ENCODE measurements at places on chromosomes 4 and X. TPM values are rescaled to one million over a fixed set of nuclear protein-coding genes. Genes with fewer than 3 reads are reported as not detected.

GRCh38 chr4:112916868-112917267 lies 132.6 kb upstream of the ANK2 start:
- DNase-seq = no peak

DNA sequence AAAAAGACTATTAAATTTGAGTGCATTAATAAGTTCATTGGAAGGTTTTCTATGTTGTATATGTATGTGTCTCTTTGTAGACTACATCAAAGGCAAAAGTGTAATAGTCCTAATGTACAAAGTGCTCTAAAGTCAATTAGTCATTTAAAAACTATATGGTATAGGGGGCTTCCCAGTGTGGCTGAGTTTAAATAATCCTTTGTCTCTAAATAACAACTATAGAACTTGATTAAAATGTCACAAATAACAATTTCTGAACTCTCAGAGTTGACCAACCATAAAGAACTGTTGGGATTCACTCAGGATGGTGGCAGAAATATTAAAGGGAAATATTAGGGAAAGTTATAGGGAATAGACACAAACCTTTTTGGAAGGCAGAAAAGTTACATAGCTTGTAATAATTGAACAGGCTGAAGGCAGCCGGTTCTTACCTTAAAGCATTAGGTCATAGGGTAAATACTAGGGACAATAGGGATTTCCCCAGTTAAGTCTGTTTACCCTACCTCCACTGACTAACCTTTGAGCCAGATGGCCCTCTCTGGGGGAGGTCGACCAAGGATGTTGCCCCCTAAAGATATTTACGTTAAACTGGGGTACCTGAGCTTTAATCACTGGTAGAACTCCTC lies 1054.2 kb downstream of the ARAP2 start:
- DNase-seq = no peak

DNA sequence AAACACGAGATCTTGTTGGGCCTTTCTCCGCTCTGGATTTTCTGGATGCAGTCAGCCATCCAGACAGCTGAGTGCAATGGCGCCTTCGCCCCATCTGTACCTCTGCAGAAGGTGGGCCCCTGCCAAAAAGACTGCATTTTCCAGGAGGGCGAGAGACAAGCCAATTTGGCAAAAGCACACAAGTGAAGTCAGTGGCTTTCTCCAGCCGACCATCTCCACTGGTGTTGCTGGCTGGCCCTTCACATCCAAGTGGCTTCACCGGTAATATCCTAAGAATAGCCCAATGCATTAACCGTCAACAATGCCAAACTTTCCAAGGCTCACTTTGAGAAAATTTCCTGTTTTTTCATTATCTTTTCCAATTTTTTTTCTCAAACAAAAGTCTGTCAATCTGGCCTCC lies 96.2 kb upstream of the MXRA5 start:
- DNase-seq = no peak

- DNase-seq = no peak
Measured at GRCh38 chr4:160423879-160424451, 1321.1 kb downstream of the RAPGEF2 start.

DNA sequence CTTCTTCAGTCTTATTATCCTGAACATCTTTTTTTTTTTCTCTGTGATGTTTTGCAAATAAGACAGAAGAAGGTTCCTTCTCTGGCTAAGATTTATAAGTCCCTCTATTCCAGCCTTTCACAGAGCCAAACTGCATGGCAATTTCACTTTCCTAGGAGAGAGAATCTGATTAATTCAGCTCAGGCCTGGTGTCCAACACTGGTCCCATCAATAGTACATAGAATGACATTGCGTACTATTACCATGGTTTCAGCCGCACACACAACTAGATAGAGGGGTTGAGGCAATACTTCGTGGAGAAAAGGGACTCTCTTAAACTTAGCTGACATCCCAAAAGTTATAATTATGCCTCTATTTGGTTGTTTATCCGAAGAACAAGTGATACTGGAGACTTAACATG lies 18.5 kb downstream of the DCAF8L2 start:
- DNase-seq = no peak

DNA sequence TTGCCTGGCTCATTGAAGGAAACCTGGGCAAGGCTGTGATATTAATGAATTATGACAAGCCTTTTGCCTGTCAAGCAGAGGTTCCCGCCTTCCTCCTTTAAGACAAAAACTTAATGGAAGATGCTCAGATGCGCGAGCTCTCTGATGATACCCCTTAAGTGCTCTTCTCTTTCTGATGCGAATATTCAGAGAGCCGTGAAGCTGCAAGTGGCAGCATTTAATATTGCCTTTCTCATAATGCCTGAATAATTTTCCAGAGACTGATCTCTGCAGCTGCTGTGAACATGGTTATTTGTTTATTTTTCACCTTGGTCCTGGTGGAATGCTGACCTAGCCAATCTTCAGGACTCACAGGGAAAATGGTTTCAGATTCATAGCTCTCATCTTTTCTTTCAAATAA lies 251.8 kb downstream of the TENM3 start:
- no peak for DNase-seq

DNA sequence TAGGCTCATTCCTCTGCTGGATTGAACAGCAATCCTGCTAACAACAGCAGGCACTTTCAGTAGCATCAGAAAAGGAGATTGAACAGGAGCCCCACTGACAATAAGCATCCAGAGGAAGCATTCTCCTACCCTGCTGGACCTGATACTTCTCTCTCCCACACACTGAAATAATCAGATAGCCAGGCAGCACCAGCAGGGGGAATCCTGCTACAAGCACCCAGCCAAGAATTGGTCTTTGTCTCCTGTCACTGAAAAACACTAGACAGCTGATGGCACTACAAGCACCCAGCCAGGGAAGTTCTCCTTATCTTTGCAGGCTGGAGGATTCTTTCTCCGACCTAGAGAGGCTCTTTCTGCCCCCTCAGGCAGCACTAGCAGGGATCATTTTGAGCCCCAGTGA lies 444.3 kb upstream of the GRIA3 start:
- DNase-seq = no peak

- DNase-seq = no peak
Measured at GRCh38 chr4:110840221-110840654, 217.4 kb upstream of the PITX2 start.

GRCh38 chr4:143431526-143432257 lies 81.8 kb upstream of the SMARCA5 start:
- DNase-seq = no peak

GRCh38 chr4:620851-621261 lies 4.5 kb upstream of the PDE6B start:
- no peak for DNase-seq

- DNase-seq = no peak
Measured at GRCh38 chr4:69984030-69984443, 11.7 kb upstream of the STATH start.

DNA sequence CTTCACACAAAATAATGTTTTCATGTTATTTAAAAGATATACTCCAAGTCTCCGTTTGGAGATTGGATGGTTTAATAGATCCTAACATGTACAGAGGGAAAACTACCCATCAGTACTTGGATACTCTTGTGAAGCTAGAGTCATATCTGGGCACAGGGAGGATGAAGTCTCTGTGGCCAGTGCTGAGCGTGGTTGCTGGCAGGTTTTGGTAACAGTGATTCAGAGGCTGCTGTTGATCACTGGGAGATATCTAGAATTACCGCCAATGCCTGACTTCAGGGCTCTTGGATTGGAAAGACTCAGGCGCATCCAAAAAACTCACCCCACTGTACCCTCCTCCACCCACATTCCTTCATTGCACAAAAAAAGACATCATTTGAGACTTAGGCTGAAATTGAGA lies 107.2 kb upstream of the PGRMC2 start:
- DNase-seq = no peak

The ADGRG4 gene
- polyA plus RNA-seq = not detected

The UGT8 gene
- polyA plus RNA-seq = 20.0 TPM

The NAP1L2 gene
- polyA plus RNA-seq = 11.0 TPM

The TMEM31 gene
- not detected for polyA plus RNA-seq

The TMEM271 gene
- polyA plus RNA-seq = not detected

The PASD1 gene
- polyA plus RNA-seq = not detected

The SULT1E1 gene
- polyA plus RNA-seq = 0.28 TPM
